Fibroblast of mammary gland (primary cell): ENCODE measurements at places on chromosomes 7 and 10.

DNA sequence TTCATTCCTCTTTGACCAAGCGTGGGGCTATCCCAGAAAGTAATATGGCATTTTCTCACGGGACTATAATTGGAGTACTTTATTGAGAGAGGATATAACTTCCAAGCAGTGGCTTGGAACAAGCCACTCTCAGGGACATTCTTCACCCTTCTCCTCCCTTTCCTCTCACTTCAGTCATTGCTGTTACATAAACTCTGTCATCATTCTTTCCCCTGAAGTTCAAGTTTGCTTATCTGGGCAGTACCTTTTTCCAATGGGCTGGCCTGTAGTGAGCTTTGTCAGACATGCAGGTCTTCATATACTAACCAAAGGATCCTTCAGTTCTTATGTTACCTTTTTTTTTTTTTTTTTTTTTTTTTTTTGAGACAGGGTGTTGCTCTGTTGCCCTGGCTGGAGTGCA is 58.7 kb upstream of the KMT2E start:
- DNase-seq: no peak

GRCh38 chr10:27724287-27724686 is 21.3 kb downstream of the MKX start:
- DNase-seq: peak; percentile 54

- DNase-seq: peak; percentile 35
Observed at GRCh38 chr10:96470116-96470743, 43.5 kb downstream of the TLL2 start.

DNA sequence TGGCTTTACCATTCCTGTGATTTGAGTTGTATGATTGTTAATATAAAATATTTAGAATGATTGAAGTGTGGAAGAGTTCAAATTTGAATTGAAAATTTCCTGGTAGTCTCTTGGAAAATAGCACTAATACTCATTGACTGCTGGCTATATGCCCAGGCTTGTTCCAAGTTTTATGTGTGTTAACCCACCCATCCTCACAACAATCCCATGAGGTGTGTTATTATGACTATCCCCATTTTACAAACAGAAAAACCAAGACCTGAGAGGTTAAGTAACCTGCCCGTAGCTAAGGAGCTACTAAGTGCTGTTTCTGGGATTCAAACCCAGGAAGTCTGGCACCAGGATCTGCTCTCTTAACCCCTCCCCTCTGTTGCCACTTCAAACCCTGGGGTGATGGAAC is 213.9 kb downstream of the CREB5 start:
- DNase-seq: peak; percentile 56

DNA sequence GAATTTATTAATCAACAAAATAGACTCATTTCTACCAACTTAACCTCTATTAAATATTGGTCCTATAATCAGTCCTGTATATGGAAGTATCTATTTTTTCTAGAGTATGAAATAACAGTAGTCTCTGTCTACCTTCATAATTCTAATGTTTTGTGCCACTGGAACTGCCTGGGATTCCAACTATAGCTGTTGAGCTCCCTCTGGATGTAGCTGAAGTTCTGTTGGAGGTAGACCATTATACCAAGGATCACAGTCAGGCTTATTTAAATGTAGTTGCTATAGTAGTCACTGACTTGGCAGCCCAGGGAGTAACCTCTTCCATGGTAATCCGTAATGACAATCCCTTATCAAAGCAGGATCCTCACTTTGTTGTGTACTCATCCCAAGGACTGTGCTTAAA is 48.5 kb upstream of the PHYHIPL start:
- no peak for DNase-seq

DNA sequence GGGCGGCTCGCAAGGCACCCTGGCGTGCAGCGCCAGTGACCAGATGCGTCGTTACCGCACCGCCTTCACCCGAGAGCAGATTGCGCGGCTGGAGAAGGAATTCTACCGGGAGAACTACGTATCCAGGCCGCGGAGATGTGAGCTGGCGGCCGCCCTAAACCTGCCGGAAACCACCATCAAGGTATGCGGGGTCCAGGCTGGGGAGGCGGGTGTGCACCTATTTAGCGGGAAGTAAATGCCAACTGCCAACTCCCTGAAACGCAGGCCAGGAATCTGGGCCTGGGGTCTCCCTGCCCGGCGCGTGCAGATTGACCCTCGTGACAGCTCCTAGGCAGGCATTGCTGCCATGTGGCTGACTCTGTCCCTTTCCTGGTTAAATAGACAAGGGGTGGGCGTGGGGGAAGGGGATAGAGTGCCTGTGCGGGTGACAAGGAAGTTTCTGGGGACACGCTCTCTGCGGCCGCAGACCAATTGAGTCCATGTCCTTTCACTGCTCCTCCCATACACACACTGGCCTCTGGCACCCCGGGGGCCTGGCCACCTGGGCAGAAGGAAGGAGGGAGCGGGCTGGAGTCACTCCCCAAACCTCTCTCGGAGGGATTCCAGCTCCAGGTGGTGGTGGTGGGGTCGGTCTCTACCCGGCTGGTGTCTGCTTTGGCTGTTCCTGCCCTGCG is 2.7 kb downstream of the EVX1 start:
- no peak for DNase-seq

DNA sequence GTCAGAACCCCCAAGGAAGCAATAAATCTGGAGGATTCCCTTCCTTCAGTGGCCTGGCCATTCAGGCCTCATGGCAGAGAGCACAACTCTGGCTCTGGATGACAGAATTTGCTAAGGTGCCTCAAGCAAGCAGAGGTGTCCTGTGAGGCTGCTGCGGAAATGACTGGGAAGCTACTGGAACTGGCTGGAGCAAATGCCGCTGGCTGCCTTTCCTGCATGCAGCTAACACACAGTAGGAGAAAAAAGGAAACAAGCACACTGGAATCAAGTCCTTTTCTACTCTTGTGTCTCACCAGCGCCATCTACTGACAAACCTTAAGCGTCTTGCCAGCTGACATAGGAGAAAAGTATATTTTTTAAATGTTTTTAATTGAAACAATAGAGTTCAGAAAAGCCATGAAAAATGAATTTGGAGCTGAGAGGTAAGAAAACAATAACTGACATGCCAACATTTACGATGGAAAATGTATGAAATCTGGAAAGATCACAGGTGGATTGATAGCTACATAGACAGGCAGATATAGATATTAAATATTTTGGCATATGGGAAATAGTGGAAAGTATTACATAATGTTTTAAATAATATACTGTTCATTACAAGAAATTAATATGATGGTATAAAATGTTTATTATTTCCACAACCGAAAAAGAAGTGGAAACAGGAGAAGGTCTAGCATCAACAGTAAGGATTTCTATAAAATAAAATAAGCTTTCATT is 951.6 kb downstream of the ANKRD7 start:
- peak; percentile 74 for DNase-seq

DNA sequence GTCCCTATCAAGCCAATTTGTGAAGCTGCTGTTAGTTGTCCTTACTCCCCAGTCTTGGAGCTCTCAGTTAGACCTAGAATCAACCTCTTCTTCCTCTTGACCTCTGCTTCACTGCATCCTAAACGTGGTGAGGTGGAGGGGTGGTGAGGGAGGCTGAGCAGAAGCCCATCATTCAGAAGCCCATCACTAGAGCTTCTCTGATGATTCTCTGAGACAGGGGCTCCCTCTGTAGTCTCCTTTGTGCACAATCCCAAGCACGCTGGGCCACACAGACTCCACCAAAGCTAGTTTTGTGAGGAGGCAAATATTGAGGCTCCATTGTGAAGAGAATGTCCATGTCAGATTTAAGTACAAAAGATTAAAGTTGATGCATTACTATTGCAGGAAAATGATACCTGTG is 163.8 kb upstream of the PRSS1 start:
- no peak for DNase-seq

- DNase-seq: no peak
Observed at GRCh38 chr10:77842652-77843212, 83.8 kb downstream of the DLG5 start.

DNA sequence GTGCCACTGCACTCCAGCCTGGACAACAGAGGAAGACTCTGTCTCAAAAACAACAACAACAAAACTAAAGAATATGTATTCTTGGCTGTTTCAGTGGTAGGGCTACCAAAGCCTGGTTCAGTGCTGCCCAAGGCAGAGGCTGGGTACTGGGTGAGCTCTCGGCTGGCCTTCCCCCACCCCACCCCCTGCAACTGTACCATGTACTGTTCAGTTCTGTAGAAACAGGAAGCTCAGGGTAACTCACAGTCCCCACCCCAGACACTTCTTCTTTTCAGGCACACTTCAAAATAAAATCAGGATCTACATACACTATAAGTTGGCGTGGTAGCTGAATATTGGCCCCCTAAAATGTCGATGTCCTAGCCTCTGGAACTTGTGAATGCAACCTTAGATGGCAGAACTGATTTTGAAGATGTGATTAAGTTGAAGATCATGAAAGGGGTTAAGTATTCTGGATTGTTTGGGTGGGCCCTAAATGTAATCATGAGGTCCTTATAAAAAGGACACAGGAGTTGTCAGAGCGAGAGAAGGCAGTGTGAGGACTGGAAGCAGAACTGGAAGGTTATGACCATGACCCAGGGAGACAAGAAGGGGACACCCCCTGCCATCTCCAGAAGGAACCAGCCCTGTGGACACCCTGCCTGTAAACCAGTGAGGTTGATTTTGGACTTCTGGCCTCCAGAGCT is 31.2 kb downstream of the TBXAS1 start:
- no peak for DNase-seq

- DNase-seq: no peak
Observed at GRCh38 chr7:54622696-54623309, 80.6 kb downstream of the VSTM2A start.

GRCh38 chr10:64313967-64314366 is 792.8 kb downstream of the REEP3 start:
- no peak for DNase-seq

GRCh38 chr7:121429798-121430197 is 33.7 kb upstream of the FAM3C start:
- no peak for DNase-seq

- DNase-seq: no peak
Observed at GRCh38 chr7:25386311-25386744, 158.0 kb upstream of the NPVF start.

DNA sequence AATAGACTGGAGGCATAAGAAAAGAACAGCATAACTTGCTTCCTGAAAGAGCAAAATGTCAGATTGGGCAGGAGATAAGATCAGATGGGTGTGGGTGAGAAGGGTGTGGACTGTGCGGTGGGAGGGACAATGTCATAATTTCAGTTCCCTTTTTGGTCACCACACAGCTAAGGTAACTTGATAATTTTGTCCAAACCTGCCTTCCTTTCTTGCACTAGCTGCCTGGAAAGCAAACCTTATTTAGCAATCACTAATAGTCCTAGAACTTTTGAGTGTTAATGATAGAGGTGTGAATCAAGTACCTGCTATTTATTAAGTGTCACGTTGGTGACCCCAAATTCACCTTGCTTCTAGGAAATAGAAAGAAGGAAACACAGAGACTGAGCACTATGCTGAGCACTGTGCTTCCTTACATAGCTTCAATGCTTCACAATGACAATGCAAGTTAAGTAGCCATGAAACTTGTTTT is 72.4 kb upstream of the SP4 start:
- DNase-seq: no peak

DNA sequence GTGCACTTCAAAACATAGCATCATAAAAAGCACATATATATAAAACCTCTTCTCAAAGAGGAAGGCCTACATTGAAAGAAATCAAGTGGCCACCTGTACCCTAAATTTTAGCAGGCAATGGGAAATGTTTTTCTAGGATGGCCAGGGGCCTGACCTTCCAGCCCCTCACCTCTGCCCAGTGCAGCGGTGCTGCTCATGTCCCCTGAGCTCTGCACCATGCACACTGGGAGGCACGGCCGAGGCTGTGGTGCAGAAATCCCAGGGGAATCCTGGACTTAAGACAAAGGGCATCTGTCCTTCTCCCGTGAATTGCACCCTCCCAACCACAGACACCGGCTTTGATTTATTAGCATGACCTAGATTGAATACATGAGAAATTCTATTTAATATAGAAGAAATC is 551.4 kb downstream of the GLRX3 start:
- no peak for DNase-seq

DNA sequence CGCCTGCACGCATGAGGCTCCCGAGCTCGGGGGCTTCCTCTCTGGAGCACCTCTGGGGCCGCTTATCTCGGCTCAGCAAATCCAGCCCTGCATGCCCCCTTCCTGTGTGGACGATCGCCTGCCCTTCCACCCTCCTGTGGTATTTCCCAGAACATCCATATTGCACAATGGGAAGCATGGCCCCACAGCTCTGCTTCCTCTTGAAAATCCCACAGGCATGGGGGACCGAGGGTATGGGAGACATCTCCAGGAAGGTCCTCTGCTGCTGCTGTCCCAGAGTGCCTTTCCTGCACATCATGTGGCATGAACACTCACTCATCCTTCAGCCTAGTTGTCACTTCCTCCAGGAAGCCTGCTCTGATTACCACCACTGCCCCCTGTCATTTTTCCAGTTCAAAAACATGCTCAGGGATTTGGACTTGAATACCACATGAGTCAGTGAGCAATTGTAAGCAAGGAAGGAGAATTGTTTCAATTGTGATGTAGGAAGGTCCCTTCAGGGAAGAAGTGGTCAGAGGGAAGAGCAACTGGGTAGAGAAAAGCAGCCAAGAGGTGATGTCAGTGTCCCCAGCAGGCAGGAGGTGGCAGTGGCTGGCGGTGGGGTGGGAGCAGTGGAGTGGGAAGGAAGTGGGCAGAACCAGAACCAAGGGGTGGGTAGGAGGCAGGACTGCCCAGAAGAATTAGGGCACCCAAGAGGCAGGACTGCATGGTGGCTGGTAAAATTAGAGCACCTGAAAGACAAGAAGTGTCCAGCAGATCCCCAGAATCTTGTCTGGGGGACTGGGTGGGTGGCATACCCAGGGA is 67.5 kb upstream of the ZMIZ1 start:
- peak; percentile 38 for DNase-seq

- no peak for DNase-seq
Observed at GRCh38 chr7:130087364-130087763, 17.0 kb downstream of the KLHDC10 start.

- DNase-seq: no peak
Observed at GRCh38 chr7:45566386-45566785, 7.8 kb upstream of the ADCY1 start.

DNA sequence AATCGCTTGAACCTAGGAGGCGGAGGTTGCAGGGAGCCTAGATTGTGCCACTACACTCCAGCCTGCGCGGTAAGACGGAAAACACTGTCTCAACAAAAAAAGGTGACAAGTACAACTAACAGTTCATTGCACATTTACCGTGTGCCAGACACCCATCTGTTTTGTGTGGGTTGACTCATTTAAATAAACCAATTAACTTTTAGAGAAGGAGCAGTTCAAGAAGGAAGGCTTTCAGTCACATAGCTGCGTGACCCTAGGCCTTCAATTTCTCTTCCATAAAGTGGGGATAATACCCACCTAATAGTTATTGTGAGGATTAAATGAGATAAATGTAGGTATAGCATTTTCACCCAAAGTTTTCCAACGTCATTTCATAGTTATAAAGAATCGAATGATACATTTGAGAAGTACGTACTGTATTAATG is 52.3 kb upstream of the KDM7A start:
- DNase-seq: no peak

GRCh38 chr7:73912223-73912622 is 51.3 kb downstream of the TMEM270 start:
- no peak for DNase-seq

GRCh38 chr10:73839276-73839966 is 28.0 kb upstream of the NDST2 start:
- no peak for DNase-seq

- no peak for DNase-seq
Observed at GRCh38 chr7:67407392-67408071, 410.9 kb downstream of the TYW1 start.

- no peak for DNase-seq
Observed at GRCh38 chr7:72109566-72109965, 302.6 kb downstream of the CALN1 start.

- no peak for DNase-seq
Observed at GRCh38 chr7:159078193-159078910, 66.3 kb downstream of the VIPR2 start.

GRCh38 chr7:134433430-134433829 is 25.5 kb downstream of the AKR1B1 start:
- no peak for DNase-seq
